ENCODE measurements at places on chromosomes 7 and 10.

- DNase-seq = no peak
Observed at GRCh38 chr10:12394241-12395033, 45.1 kb downstream of the CAMK1D start.

DNA sequence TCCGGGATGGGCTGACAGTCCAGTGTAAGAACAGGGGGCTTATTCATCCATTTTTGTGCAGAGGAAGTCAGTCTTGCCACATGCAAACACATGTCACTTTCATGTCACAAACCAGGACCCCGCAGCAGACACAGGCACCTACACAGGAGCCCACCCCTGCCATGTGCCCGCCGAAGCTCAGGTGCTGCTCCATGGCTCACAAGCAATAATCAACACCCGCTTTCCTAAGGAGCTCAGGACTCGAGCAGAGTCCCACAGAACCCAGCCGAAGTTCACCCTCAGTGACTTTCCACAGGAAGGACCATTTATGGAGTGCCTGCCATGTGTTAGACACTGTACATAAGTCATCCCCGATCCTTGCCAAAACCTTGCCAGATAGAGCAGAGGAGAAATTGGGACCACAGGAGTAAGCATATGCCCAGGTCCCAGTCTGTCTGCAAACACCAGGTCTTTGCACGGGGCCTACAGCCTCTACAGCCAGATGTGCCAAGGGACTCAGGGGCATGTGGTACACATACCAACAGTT lies 99.4 kb downstream of the EBF3 start:
- DNase-seq = no peak

- DNase-seq = no peak
Observed at GRCh38 chr10:22682237-22683139, 31.9 kb downstream of the PIP4K2A start.

- no peak for DNase-seq
Observed at GRCh38 chr7:2729893-2730716, 42.1 kb downstream of the AMZ1 start.

DNA sequence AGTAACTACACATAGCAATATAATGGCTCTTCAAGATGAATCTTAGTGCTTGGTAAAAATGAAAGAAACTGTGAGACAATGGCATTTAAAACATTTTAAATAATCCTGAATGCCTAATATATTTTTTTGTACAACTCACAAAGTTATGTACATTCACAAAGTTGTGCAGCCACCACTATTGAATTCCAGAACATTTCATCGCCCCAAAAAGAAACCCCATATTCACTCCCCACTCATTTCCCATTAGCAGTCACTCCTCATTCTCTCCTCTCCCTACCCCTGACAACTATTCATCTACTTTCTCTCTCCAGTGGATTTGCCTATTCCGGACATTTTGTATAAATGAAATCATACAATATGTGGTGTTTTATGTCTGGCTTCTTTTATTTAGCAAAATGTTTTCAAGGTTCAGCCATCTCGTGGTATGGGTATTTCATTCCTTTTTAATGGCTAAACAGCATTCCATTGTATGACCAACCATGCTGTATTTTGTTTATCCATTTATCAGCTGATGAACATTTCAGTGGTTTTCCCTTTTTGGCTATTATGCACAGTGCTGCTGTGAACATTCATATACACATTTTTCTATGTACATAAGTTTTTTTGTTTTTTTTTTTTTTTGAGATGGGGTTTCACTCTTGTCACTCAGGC lies 34.7 kb downstream of the ENTPD7 start:
- DNase-seq = no peak
